ENCODE measurements at places on chromosomes 6 and 20.

GRCh38 chr6:111631903-111632460, 26.3 kb upstream of the TRAF3IP2 start:
- DNase-seq: no peak

- DNase-seq: no peak
Measured at GRCh38 chr6:34129753-34130152, 16.1 kb downstream of the GRM4 start.

DNA sequence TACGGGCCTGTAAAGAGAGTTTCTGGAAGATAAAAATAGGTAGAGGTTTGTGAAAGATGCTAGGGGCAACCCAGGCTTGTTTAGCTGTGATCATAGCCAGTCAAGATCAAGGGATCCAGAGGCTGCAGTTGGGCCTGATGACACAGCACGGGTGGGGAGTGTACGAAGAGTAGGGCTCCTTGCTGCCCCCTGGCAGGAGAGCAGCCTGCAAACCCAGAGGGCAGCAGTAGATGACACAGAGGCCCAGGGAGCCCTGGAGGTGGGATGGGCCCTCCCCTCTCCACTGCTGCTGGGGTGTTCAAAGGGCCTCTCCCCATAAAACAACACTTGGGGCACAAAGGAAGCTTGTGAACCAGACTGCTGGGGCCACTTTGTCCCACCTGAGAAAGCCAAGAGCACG, 47.2 kb downstream of the VEGFA start:
- no peak for DNase-seq

DNA sequence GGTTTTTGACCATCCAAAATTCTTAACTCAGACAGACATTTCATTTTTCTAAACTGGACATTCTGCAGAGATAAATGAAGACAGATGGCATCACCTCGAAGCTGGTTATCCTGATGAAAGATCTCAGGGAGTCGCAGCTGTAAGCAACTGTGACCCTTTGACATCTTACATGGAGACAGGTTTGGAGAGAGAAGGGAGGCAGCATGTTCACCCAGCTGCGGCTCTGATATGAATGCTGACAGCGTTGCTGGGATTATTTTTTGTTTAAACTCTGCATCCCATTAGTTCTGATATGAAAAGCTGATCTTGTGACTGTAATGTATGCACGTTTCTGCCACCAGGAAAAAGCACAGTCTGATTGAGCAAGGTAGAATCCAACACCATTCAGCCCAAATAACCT, 89.4 kb downstream of the C6orf118 start:
- DNase-seq: no peak

- no peak for DNase-seq
Measured at GRCh38 chr6:147759093-147759492, 250.6 kb downstream of the SAMD5 start.

DNA sequence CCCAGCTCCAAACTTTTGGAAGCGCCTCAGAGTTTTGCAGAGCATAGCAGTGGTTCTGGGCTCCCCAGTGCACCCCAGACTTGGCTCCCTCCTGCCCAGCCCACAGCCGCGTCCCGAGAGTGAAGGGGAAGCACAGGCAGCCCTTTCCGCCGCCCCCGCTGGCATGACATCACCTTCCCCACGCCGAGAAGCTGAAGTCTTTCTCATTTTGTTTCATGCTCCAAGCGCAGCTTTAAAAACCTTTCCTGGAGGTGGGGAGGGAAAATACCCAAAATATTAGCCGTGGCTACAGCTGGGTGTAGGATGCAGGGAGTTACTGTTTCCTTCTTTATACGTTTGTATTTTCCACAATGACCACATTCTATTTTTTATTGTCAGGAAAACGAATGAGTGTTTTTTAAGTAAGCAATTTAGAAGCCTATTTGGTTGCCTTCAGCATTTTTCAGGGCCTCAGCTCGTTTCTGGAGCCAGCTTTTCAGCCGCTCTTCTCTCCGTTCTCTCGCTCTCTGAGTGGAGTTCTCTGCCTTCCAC, 72.9 kb downstream of the SNX5 start:
- no peak for DNase-seq

- no peak for DNase-seq
Measured at GRCh38 chr6:1461736-1462135, 72.4 kb downstream of the FOXF2 start.
